ENCODE measurements at places on chromosomes 16 and 17. TPM values are rescaled to one million over a fixed set of nuclear protein-coding genes. Genes with fewer than 3 reads are reported as not detected.

The TMIGD1 gene
- 0.81 TPM for polyA plus RNA-seq

The CTRB2 gene
- not detected for polyA plus RNA-seq

The EEF2KMT gene
- 13.7 TPM for polyA plus RNA-seq

The PRRT2 gene
- polyA plus RNA-seq, result 12.5 TPM

The GPR179 gene
- 0.11 TPM for polyA plus RNA-seq

DNA sequence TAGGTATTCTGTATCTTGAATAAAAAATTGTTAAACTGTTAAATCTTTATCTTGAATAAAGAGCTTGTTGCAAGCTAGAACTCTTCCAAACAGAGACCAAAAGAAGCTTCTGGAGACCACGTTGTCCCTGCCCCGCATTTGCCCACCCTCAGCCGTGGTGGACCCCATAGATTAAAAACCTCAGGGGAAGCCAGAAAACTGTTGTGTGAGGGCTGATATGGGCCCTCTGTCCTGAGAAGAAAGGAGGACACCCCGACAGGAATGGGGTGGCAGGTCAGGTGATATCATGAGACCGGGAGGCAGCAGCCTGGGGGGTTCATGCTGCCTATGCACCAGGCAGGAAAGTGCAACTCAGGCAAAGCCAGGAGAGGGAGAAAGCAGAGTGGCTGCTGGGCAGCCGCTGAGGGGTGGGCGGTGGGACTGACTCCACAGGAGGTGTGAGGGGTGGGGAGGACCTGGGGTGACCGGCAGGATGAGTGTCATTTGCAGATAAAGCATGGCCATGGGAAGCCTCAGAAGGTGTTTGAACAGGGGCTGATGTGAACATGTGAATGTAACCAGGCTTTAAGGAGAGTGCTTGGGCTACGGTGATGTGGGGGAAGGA, 147.8 kb downstream of the IRF8 start:
- no peak for DNase-seq

GRCh38 chr17:74635418-74635817, 11.9 kb upstream of the CD300E start:
- DNase-seq, result no peak

DNA sequence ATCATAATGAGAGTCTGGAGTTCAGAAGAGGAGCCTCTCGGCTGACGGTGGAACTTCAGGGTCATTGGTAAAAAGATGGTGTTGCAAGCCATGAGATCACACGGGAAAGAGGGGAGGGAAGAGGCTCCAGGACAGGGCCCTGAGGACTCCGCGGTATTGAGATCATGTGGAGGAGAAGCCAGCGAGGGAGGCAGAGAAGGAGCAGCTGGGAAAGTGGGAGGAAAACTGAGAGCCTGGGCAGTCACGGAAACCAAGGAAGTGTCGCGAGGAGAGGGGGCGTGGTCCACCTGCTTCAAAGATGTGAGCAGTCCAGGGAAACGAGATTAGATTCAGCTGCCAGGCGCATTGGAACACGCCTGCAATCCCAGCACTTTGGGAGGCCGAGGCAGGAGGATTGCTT, 27.7 kb upstream of the SBK1 start:
- peak; percentile 50 for DNase-seq

GRCh38 chr16:14121142-14121541, 50.0 kb downstream of the MRTFB start:
- no peak for DNase-seq

- DNase-seq, result no peak
Measured at GRCh38 chr16:58475091-58475619, 24.8 kb upstream of the NDRG4 start.

DNA sequence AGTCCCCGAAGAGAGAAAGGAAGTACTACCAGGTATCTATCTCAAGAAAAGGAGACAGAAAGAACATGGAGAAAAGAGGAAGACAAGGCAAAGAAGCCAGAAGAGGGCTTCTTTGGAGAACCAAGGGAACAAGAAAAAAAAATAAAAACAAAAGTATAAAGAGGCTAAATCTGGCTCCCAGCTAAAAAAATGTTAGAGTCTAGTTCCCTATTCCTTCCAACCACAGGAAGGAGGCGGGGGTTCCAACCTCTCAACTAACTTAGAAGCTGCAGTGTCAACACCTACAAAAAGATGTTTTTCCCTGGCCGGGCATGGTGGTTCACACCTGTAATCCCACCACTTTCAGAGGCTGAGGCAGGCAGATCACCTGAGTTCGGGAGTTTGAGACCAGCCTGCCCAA, 13.4 kb downstream of the UTP6 start:
- no peak for DNase-seq

- no peak for DNase-seq
Measured at GRCh38 chr17:73066148-73066884, 26.2 kb downstream of the SLC39A11 start.

DNA sequence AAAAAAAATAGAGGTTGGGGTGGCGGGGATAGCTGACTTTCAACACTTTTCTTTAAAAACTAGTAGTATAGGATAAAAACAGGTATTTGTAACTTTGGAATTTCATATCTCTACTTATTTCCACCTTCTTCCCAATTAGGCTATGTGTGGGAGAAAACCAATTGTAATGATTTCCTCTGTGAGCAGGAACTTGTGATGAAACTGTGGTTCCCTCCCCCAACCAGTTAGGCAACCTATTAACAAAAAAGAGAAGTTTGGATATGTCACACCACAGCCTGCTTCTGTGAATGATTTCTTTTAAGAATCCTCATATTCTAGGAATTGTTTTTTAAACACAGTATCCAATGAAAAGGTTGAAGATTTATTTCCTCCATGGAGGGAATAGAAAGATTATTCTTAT, 1.9 kb downstream of the IGSF6 start:
- no peak for DNase-seq

- DNase-seq, result no peak
Measured at GRCh38 chr17:5049314-5049841, 14.2 kb upstream of the SLC52A1 start.

DNA sequence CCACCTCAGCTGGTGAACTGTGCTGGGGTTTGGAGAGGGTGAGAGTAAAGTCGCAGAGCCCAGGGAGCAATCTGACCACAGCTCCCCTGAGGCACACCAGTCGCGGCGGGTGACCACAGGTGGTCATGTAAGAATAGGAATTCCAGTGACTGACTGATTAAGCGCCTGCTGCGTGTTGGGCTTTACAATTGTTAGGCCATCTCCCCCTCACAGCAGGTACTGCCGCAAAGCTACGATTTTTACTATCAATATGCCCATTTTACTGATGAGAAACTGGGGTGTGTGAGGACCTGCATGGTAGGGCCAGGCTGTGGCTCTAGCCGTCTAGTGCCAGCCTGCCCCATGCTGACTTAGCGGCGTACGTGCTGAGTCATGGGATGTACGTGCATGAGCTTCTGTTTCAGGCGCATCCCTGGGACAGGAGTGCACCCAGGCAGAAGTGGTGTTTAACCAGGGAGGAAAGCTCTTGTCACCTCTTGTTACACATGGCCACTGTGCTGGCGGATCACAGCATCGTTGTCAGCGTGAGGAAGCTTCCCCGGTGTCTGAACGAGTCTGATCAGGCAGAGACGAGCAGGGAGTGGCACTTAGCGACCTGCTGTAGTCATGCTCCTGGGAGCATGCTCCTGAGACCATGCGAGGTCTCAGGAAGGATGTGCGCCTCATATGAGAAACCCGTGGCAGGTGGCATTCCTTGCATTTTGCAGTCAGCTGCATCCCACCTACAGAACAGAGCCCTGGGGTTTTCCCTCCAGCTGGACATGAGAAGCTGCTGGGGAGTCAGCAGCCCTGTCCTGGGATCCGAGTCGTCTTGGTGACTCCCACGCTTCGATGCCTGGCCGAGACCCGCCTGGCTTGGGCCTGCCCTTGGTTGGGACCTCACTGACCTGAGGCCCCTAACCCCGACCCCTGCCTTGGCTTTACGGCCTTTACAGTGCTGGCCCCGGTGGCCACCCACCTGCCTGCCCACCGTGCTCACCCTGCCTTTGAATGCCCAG, 163.7 kb upstream of the CHMP6 start:
- no peak for DNase-seq

- DNase-seq, result no peak
Measured at GRCh38 chr17:60538726-60539125, 12.7 kb upstream of the APPBP2 start.

- DNase-seq, result no peak
Measured at GRCh38 chr17:19800571-19800970, 52.5 kb upstream of the ALDH3A1 start.

- no peak for DNase-seq
Measured at GRCh38 chr17:2710803-2711607, 559 bp downstream of the CLUH start.

DNA sequence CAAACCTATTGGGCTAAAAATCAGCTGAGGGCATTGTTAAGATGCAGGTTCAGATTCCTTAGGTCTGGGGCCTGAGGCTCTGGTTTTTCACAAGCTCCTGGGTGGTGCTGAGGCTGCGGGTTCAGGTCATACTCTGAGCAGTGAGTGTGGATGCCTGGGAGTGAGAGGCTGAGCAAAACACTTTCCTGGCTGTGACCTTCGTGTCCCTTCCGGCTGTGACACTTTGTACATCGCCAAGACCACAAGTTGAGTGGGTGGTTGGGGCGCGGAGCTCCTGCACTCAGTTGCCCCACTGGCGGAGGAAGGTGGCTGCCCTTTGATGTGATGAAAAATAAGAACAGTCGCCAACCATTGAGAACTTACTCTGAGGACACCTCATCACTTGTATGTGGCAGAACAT, 24.8 kb downstream of the CCR7 start:
- DNase-seq, result no peak

GRCh38 chr17:1906662-1907101, 76.9 kb downstream of the RPA1 start:
- DNase-seq, result no peak

DNA sequence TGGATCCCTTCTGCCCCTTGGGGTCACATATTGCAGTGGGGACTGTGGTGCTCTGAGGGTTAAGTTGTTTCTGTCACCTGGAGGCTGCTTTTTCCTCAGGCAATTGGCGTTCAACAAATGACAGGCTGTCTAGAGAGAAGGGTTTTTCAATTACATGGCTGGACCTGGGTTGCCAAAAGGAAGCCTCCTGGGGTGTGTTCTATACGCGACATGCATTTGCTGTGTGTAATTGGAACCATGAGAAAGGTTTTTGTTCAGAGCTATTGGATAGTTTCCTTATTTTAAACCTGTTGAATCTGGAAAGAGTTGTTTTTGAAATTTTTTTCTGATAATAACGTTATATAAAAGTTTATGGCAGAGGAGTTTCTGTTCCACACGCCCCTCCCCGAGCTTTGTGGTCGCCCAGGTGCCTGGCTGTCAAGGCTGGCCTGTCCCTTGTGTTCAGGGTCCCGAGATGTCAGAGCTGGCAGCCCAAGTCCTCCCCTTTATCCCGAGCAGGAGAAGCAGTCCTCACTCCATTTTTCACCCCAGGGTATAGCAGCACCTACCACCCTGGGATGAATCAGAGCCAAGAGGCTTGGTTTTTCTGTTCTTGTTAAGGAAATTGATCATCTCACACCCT, 26.1 kb upstream of the ZNF750 start:
- no peak for DNase-seq

- no peak for DNase-seq
Measured at GRCh38 chr16:19118938-19119431, 5.2 kb downstream of the ITPRIPL2 start.

DNA sequence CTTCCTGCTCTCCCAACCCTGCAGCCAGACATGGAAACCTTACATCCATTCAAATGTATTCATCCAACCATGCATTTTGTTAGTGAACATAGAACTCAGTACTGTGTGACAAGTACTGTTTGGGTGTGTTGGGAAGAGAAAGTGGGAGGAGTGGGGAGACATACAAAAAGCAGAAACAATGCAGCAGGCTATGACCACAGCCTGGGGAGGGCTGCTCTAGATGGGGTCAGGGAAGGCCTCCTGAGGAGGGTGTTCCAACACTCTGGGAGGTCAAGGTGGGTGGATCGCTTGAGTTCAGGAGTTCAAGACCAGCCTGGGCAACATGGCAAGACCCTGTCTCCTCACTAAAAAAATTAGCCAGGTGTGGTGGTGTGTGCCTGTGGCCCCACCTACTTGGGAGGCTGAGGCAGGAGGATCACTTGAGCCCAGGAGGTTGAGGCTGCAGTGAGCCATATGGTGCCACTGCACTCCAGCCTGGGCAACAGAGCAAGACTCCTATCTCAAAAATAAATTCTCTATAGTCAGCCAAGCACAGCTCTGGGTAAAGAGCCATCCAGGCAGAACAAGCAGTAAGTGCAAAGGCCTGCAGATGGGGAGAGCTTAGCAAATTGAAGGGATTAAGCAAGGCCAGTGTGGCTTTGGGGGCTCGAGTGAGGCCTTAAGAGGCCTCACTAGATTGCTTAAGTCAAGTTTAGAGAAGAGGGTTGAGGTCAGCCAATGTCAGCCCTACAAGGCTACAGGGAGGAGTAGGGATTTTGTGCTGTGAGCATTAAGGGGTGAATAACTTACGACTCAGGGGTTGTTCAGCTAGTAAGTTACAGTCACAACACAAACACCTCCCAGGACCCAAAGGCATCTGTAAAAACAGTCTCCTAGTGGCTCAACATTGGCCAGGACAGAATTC, 5.5 kb downstream of the SLC13A2 start:
- no peak for DNase-seq

GRCh38 chr17:72853440-72854415, 238.8 kb downstream of the SLC39A11 start:
- DNase-seq, result no peak

DNA sequence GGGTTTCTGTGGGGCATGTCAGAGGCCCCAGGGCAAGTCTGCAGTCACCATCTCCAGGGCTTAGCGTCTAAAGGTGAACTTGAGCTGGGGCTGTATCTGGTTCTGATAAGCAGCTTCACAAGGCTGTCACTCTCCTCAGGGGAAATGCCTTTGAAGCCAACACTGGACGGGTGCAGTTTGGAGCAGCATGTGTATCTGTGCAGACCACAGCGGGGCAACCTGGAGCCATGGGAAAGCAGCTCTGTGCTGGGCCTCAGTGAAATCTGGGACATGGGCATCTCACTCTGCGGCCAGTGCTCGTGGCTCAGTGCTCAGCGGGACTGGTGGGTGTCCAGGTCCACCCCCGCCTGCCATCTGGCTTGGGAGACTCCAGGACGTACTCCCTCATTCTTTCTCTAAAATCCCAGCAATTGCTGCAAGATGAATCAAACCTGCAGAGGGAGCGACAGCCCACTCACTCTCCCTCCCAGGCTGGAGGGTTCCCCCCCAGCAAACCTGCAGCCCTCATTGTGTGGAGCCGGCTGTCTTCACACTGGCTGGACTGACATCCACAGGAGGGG, 63.5 kb downstream of the PRMT7 start:
- no peak for DNase-seq

DNA sequence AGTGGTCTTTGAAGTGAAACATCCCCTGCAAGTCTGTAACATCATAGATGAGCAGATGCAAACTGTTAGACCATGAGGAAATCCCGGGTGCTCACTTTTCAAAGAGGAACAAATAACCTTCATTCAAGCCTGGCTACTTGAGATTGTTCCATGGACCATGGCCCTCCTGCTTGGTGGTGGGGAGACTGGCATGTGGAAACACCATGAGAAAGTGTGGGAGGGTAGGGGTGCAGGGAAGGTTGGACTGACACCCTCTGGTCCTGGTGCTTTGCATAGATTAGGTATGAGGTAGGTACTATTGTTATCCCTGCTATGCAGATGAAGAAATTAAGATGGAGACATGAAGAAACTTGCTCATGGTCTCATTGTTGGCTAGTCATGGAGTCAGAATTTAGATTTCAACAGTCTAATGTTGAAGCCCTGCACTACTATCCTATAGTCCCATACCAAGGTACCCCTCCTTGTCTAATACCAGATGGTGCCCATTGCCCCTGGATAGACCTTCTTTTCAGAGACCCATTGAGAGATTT, 59.0 kb downstream of the SPACA3 start:
- no peak for DNase-seq

All from left renal pelvis (tissue), 4 donors.